Anterior cingulate cortex (tissue), 58 donors: ENCODE measurements at places on chromosomes 12 and 14.

DNA sequence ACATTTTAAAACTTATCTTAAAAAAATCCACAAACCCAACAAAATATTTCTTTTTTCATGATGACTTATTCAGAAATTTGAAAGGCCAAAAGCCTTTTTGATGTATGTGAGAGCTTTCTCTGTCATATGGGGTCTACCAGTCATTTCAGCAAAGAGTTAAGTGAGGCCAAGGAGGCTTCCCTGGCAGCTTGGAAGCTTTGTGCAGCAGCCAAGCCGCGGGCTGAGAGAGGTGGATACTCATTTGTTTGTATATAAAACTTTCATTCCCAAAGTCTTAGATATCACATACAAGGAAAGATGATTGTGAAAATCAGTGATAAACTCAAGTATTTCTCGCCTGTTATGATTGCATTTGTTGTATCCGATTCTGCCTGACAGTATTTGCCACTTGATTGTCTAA lies 48.5 kb upstream of the RNU6-8 start:
- DNase-seq, result no peak

GRCh38 chr12:66786531-66787308 lies 107.8 kb upstream of the GRIP1 start:
- DNase-seq, result no peak

DNA sequence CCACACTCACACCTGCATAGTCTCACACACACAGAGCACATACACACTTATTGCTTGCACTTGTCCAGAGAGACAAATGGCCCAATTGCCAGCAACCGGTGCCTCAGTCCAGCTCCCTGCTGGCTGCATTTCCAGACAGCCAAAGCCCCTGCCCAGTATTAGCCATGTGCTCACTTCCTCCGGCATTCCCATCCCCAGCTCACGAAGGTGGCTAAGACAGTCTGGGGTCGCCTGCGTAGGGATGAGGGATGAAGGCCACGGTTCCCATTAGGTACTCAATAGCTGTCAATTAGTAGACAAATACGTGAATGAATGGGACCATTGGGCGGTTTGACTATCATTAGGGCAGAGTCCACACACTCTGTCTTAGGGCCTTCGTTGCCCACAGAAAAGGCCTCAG lies 146.8 kb upstream of the EGLN3 start:
- DNase-seq, result no peak

- DNase-seq, result no peak
Measured at GRCh38 chr14:92917041-92917940, 5.7 kb upstream of the CHGA start.

DNA sequence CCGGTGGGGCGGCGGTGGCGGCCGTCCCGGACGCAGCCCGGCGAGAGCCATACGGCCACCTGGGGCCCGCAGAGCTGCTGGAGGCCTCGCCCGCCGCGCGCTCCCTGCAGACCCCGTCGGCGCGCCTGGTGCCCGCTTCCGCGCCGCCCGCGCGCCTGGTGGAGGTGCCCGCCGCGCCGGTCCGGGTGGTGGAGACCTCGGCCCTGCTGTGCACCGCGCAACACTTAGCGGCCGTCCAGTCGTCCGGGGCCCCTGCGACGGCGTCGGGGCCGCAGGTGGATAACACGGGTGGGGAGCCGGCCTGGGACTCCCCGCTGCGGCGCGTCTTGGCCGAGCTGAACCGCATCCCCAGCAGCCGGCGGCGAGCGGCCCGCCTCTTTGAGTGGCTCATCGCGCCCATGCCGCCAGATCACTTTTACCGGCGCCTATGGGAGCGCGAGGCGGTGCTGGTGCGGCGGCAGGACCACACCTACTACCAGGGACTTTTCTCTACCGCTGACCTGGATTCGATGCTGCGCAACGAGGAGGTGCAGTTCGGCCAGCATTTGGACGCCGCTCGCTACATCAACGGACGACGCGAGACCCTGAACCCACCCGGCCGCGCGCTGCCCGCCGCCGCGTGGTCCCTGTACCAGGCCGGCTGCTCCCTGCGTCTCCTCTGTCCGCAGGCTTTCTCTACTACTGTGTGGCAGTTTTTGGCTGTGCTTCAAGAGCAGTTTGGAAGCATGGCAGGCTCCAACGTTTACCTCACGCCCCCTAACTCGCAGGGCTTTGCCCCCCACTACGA lies 716 bp downstream of the RIOX1 start:
- peak; percentile 62 for DNase-seq
